Midbrain (tissue), 1 donor: ENCODE measurements at places on chromosomes 7 and 10.

DNA sequence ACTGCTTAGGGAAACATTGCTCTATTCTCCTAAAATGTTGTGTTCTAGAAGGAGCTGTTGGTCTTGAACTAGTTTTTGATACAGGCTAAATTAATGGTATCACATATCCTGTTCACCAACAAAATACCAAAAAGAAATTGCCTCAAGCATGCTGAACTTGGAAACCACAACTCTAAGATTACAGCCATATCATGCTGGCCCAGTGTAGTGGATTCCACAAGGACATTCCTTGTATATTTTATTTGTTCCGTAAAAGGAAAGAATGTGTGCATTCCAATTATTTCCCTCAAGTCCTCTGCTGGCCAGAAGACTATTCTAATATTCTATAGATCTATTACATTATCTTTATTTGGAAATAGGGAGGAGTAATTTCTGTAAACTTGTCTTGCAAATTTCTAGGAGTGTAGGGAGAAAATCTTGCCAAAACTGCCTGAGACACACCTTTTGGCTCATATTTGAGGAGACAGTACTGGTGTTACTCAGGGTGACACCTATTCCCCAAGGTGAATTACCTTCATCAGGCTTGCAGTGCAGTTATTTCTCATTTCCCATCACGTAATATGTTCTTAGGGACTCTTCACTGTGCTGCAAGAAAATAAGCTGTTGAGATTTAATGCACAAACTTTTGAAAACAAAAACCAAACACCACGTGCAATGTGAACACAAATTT, 1.9 kb upstream of the NEBL start:
- DNase-seq: no peak

DNA sequence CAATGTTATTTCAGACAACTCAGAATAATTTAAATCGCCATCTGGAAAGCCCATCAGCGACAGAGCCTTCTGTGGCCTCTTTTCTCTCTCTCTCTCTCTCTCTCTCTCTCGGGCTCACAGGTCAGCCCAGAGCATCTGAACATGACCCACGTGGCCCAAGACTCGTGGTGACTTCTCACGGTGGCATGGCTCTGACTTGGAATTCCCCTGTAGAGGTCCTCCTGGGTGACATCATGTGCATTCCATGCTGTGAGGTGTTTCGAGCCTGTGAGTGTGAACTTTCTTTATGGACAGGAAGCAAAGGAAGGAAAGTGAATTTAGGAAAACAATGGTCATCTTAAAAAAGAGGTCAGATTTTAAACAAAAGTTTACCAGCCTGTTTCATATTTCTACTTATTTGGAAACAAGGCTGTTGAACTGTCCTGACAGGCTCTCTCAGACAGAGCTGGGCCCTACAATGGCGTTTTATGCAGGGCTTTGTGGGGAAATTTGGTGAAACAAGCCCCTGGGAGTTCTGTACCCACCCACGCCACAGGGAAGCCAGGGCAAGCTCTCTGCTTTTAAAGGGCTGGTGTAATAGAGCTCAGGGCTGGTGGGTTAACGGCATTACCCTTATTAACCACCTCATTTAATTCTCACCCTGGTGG, 359.7 kb upstream of the ZNF32 start:
- DNase-seq: no peak

GRCh38 chr10:100886963-100887362, 25.8 kb upstream of the SLF2 start:
- peak; percentile 1 for DNase-seq

- no peak for DNase-seq
These were observed 16.7 kb downstream of the NOS3 start for GRCh38 chr7:151007469-151007898.

GRCh38 chr10:125489731-125490130, 193.2 kb downstream of the TEX36 start:
- no peak for DNase-seq

DNA sequence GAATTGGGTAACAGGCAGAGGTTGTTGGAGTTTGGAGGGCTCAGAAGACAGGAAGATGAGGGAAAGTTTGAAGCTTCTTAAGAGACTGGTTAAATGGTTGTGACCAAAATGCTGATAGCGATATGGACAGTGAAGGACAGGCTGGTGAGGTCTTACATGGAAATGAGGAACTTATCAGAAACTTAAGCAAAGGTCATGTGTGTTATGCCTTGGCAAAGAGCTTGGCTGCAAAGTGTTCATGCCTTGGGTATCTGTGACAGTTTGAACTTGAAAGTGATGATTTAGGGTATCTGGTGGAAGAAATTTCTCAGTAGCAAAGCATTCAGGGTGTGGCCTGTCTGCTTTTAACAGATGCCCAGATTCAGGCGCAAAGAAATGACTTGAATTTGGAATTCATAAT, 64.5 kb upstream of the EEPD1 start:
- no peak for DNase-seq

- DNase-seq: no peak
These were observed 277.6 kb downstream of the REEP3 start for GRCh38 chr10:63798599-63799498.

DNA sequence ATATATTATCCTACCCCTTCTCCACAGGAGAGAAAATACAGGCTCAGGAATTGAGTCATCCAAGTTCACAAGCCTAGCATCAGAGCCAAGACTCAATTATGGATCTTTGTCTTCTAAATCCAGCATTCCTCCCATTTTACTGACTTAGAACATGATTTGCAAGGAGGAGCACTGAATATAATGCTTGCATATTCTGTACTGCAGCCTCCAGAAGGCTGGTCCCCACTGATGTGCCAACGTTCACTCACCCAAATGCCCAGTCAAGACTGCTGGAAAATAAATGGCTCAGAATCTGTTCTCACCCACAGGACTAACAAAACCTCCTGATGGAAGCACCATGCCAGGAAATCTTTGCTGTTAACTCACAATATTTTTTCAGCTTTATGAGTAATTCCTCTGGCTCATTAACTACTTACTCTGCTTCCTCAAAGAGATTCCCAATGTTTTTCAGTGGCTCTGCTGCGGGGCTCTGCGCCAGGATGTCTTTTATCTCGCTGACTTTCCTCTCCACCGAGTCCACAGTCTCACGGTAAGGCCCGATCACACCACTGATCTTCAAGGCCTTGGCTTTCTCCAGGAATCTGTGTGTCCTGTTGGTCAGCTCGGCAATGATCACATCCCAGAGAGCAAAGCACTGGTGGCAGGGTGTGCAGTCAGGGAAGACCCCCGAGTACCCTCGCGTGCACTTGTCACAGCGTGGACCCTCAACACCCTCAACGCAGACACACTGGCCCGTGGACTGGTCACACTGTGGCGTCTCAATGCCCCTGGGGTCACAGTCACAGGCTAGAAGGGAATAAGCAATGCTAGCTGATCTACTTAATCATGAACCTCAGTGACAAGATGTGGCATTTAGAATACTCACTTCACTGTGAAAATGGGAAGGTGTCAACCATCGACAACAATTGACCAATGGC, 48.8 kb downstream of the DLD start:
- DNase-seq: no peak

DNA sequence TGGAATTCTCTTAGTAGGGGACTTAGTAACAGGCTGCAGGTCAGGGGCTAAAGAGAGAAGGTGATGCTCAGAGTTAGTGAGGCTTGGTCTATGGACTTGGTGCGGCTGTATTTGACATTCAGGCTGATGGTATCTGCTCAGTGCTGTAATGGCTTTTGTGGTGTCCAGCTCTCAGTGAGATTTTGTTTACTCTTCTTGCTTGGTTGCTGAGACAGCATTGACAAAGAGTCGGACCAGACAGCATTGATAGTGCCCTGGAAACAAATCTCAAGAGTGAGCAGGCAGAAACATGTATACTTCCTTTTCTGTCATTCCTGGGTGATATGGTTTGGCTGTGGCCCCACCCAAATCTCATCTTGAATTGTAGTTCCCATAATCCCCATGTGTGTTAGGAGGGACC, 202.0 kb downstream of the STK31 start:
- no peak for DNase-seq

DNA sequence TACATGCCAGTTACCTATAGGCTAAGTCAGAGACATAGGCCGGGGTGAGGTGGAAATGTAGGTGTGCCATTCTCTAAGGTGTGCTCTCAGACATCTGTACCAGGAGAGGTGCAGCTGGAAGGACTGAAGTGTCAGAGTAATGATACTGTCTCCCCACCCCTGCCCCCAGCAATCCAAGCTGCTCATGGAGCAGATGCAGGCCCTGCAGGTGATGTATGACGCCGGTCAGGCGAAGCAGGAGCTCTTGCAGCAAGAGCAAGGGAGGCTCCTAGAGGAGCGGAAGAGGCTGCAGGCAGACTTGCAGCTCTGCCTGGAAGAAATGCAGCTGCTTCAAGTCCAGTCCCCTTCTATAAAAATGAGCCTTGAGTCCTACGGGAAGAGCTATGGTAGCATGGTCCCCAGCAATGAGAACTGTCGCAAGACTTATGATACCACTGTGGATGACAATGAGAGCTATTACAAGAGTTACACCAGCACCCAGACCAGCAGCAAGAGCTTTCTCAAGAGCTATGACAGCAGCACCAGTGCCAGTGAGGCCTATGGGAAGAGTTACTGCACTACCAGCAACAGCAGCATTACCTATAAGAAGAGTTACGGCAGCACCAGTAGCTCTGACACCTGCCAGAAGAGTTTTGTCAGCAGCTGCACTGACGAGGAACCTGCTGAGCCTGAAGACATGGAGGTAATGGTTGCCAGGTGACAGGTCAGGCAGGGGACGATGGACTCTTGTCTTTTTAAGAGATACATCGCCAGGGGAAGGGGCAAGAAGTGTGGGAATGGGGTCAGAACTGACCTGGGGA, 18.4 kb upstream of the FLNC start:
- no peak for DNase-seq

GRCh38 chr7:16431646-16432424, 10.5 kb upstream of the CRPPA start:
- DNase-seq: peak; percentile 67

DNA sequence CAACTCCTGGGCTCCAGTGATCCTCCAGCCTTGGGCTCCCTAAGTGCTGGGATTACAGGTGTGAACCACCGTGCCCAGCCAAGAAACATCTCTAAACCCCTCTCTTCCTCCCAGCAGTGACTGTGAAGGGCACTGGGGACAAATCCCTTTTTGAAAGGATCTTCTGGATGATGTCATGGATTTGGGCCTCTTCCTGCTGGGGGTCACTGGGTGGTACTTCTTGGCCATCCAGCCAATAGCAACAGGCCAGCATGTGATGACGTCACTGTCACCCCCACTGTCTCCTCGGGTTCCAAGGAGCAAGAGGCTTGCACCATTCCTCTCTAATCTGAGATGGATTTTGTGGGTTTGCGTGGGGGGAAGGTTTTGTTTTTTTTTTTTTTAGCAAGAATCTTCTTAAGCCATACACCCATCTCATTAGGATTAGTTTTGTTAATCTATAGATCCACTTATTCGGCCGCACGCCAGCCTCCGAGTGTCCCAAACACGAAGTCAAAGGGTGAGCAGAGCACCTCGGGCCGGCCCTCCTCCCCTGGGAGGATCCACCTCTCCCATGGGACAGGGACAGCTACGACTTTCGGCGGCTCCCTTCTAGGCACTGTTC, 29.4 kb upstream of the TNRC18 start:
- DNase-seq: no peak

DNA sequence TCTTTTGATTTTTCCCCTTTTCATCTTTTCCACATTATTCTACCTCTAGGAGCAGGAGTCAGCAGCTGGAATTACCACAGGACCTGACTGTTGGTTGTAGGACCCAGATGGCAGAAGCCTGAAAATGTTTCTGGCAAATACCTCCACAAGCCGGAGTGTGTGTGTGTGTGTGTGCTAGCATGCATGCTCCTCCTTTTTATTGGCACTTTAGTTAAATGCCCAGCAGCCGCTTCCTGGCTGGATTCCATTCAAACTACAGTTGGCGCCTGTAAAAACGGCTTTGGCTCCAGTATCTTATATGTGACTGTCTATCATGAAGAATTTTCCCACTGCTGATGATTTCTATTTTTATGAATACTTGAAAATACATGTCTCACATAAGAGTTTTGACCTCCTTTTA, 319.7 kb upstream of the SP4 start:
- no peak for DNase-seq

DNA sequence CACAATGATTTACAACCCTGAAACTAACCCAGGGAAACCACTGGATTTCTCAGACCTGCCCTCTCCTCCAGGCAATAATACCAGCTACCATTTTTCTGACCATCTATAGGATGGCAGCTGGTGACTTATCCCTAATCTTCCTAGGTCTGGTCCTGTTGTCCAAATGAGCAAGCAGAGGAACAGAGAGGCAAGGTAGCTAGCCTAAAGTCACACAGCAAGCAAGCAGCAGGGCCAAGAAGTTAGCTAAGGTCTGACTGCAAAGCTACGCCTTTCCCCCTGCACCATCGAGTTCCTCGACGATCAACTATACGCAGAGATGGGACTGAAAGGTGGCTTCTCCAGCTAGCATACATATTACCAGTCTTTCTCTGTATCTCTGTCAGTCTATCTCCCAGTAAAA, 25.3 kb downstream of the ATXN7L1 start:
- DNase-seq: no peak

DNA sequence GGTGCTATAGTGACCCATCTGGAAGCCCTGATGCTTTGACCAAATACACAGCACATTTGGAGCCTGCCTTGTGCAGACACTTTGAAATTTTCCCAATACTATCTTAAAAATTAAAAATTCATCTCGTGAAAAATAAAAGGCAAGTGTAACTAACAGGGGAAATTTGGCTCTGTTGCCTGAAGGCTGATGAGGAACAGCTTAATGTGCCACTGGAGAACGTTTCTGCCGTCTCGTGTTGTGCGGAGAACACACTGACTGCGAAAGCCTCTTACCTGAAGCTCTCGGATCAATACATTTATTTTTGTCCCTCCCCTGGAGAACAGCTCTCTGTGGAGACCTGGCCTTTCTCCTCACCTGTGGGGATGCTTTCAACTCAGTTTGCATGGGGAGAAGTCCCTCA, 77.2 kb upstream of the CHST15 start:
- DNase-seq: no peak

GRCh38 chr7:51316262-51316665, 345 bp downstream of the COBL start:
- DNase-seq: no peak

GRCh38 chr7:128036226-128036940, 5.1 kb upstream of the LRRC4 start:
- no peak for DNase-seq

- no peak for DNase-seq
These were observed 41.6 kb downstream of the SLC16A9 start for GRCh38 chr10:59668096-59668495.

DNA sequence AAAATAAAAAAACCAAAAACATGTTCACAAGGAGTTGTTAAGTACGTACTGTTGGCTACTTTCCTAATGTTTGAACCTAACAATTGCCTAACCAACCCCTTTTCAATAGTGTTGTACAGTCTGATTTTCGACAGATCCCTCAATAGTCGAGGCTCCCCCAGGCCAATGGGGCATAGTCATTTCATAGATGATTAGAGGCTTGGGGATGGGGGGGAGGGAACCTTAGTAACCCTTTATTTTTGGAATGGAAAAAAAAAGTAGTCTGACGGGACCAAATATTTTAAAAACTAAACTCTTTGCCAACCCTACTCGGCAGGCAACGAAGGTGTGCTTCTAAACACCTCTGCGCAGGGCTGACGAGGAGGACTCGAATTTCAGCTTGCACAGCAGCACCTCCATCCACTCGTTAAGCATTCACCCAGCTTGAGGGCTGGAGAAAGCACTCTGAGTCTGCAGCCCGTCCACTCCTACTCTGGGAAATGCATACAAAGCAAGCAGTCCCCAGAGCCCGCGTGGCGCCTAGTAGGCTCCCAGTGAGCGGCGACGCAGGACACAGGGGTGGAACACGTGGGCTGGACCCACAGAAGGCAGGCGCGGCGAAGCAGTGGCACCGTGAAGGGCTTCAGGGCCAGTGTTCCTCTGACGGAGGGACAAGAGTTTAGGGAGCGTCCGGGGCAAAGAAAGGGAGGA, 899 bp downstream of the PUS7 start:
- peak; percentile 39 for DNase-seq
